ENCODE measurements at places on chromosomes 16 and 17.

- DNase-seq, result no peak
These were observed 11.8 kb downstream of the SYT17 start for GRCh38 chr16:19179546-19180490.

- DNase-seq, result no peak
These were observed 8.0 kb upstream of the SLC12A3 start for GRCh38 chr16:56856876-56857447.

- DNase-seq, result no peak
These were observed 33.8 kb upstream of the CMIP start for GRCh38 chr16:81410643-81411293.

DNA sequence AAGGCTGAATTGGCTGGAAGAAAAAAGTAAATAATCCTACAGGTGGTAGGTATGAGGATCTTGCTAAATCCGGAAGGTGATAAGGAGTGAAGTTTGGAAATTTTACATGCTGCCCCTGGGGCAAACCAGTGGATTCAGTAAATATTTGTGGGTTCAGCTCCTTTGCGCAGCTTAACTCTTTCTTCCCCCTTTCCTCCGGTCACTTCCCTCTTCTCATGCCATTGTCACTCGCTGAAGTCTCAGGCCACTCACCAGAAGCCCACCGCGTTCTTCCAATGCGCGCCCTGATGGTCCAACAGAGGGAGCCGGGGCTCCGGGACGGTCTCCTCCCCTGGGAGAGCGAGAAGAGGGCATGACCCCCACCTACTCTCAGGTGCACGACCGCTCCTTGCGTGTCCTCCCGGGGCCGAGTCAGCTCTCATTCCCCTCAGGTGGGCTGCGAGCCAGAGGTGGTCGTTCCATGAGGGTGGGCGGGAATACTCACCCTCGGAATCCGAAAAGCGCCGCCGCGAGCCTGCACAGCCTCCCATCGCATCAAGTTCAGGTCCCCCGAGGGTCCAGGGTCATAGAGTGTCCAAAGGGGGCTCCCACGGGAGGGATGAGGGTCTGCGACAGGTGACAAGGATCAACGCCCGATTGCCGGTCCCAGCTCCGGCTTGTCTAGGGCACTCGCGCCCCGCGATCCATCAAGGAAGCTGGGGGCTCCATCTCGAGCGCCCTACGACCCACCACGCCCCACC lies 474 bp downstream of the CLN3 start:
- DNase-seq, result peak; percentile 46

DNA sequence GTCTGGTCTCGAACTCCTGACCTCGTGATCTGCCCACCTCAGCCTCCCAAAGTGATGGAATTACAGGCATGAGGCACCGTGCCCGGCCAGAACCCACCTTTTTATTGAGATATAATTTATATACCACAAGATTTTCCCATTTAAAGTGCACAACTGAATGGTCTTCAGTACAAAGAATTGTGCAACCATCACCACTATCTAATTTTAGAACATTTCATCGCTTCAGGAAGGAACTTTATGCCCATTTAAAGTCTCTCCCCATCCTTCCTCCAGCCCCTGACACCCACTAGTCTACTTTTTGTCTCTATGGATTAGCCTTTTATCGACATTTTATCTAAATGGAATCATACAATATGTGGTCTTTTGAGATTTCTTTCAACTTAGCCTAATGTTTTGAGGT lies 25.4 kb upstream of the HELZ start:
- DNase-seq, result no peak

- DNase-seq, result no peak
These were observed 222.9 kb downstream of the PRKCA start for GRCh38 chr17:66525338-66525737.

DNA sequence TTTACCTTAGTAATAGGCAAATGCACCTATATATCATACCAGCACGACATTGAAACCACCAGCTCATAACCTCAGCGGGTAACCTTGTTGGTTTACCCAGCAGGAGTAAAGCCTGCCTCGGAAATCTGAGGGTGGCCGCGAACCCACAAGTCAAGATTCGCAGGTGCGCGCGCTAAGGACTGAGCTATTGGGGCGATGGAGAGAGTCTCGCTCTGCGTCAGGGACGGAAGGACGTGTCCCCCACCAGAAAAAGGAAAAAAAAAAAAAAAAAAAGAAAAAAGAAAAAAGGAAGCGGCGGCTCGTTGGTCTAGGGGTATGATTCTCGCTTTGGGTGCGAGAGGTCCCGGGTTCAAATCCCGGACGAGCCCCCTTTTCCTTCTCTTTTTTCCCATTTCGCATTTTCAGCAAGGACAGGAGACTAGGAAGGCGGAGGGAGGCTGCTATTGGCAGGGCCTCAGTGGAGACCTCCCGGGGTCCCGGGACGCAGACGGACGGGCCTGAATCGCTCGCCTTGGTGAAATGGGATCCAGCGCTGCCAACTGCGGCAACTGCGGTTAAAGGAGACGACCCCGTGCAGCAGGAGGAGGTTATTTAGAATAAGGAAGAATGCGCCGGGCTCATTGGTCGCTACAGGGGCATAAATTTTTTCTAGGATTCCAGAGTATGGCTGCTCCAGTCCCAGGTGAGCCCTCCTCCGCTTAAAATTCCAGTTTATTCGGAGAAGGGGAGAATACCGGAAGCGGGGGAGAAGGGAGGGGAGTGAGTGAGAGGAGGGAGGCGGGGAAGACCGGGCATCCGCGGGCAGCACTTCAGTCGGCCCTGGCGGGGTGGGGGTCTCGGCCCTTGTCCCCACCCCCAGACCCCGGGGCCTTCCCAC lies at the start of gene OR1F1:
Gene OR1F1 (plus strand): TSS at position 407 of the 877 bp plus-strand sequence.
- peak; percentile 64 for DNase-seq

DNA sequence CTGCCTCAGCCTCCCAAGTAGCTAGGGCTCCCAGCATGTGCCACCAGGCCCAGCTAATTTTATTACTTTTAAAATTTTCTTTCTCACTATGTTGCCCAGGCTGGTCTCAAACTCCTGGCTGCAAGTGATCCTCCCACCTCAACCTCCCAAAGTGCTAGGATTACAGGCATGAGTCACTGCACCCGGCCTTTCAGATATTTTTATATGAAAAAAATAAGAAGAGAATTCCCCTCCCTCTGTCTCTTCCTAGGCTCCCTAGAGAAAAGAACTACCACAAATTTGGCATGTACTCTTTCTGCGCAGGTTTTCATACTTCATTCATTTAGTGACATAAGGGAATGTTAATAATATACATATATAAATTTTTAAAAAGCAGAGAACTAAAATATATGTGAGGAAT lies 21.7 kb upstream of the SMURF2 start:
- no peak for DNase-seq

DNA sequence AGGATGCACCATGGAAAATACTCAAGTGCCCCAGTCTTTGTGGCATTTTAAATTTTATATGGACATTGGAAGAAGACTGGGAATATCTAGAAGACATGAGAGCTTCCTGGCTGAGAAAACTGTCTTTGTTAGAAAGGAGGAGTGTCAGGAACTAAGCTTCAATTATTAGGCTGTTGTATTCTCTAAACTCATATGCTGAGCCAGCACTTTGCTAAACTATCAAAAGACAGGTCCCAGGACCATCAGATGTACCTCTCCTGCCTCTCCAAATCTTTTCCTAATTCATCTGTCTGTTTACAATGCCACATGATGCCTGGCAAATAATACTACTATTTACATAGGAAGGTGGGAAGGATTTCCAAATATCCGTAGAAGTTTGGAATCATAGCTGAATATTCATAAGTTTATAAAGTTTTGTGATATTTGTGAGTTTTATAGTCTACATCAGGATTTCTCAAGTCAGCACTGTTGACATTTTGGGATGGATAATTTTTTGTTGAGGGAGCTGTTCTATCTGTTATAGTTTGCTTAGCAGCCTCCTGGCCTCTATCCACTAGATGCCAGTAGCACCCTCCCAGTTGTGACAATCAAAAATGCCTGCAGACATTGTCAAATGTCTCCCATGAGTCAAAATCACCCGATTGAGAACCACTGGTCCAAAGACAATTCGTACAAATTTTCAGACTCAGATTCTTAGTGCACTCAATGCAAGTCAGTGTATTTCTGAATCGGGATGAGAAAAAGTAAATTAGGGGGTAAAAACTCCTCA lies 61.2 kb upstream of the NETO2 start:
- no peak for DNase-seq

DNA sequence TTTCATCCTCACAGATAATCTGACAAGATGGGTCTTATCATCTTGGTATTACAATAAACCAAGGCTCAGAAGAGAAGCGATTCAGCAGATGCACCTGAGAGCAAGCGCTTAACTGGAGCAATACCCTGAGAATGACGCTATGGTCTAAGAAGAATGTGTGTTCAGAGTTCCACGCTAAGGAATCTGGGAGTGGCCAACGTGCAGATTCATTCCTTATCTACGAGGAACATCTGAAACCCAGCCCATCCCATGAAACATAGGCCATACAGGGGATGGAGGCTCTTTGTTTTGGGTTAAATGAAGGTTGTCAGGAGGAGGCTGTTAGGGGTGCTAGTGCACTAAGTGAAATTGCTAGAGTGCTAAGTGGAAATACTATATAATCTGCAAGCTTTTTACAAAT lies 28.5 kb upstream of the KDM8 start:
- DNase-seq, result no peak

DNA sequence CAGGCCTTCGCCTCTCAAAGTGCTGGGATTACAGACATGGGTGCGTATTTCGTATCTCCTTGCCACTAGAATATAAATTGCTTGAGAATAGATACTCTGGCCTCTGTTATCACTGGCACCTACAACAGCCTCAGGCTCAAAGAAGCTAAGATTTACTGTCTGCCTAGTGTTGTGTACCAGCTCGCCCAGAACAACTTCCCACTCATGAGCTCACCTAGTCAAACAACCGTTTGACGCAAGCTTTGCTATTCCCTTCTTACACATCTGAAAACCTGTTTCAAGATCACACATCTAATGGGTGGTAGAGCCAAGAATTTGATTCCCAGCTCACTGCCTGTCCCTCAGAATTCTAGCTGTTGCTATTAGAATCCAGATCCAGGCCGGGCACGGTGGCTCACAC lies 24.4 kb downstream of the MIS12 start:
- DNase-seq, result no peak

GRCh38 chr17:76789235-76789788 lies 51.4 kb downstream of the MFSD11 start:
- DNase-seq, result no peak

GRCh38 chr16:20359997-20360396 lies 7.5 kb upstream of the UMOD start:
- no peak for DNase-seq

GRCh38 chr17:83175119-83175821 lies 95.9 kb downstream of the METRNL start:
- no peak for DNase-seq

DNA sequence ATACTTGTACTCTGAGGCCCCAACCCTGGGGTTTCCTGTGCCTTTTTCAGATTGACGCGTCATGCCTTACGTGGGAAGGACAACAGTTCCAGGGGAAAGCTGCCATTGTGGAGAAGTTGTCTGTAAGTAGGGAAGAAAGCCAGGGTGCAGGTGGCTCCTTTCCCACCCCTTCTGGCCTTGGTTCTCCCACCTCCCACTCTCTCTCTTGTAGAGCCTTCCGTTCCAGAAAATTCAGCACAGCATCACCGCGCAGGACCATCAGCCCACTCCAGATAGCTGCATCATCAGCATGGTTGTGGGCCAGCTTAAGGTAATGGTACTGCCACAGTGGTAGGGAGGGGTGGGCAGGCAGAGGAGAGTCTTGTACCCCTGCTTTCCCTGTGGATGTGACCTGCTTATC lies 4.6 kb upstream of the EDC4 start:
- no peak for DNase-seq

GRCh38 chr16:84045818-84046470 lies 3.3 kb upstream of the SLC38A8 start:
- no peak for DNase-seq

- DNase-seq, result no peak
These were observed 80.1 kb downstream of the PMP22 start for GRCh38 chr17:15184872-15185624.

DNA sequence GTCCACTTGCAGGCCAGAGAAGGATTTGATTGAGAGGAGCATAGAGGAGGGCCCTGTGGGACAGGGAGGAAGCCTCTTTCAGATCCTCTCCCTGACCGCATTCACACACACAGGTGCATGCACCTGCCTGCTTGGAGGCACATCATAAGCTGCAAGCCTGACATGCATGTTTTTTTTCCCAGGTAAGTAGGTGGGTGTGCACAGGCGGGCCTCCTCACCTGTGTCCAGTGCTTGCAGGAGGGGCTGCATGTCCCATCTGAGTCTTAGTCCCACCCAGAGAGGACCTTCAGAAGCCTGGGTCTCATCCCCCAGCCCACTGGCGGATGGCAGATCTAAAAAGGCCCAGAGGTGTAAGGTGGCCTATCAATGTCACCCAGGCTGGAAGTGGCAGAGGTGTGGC lies 130.8 kb downstream of the TMEM132E start:
- DNase-seq, result no peak

- DNase-seq, result no peak
These were observed 608.9 kb upstream of the SALL1 start for GRCh38 chr16:51759999-51760398.

DNA sequence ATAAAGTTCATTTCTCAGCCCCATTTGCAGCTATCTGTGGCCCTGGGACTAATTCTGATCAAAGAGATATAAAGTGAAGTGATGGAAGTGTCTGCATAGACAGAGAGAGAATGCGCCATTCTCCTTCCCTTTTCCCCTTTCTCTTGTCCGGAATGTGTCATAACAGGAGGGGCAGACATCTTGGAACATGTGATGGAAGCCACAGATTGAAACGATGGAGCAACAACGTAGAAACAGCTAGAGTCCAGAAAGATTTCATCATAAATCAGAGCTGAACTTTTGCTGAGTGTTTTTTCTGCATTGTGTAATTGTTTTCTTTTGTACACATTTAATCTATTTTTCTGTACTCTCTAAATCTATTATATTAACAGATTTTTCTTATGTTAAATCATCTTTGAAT lies 11.3 kb downstream of the ASGR1 start:
- DNase-seq, result no peak

- DNase-seq, result no peak
These were observed 2.0 kb downstream of the GPT2 start for GRCh38 chr16:46885960-46886763.

DNA sequence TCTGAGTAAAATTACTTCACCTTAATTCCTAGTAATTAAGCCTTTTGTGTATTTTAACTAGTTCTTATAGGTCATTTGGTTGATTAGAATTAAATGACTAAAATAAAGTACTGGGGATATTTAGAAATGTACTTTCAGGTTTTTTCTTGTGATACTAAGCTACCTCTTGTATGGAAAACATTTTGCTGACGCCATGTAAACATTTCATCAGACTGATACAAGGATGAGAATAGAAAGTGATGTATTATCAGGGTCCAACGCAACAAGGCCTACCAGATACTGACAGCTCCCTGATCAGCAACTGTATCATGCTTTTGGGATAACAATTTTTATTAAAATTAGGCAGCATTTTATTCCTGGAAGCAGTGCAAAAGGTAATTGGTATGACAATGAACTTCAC lies 1.7 kb downstream of the SMARCE1 start:
- no peak for DNase-seq

GRCh38 chr16:88325976-88326375 lies 56.8 kb upstream of the ZNF469 start:
- DNase-seq, result no peak

GRCh38 chr17:49439673-49440571 lies 25.2 kb upstream of the PHB1 start:
- no peak for DNase-seq

- no peak for DNase-seq
These were observed 325.9 kb downstream of the SEC14L1 start for GRCh38 chr17:77466596-77467223.

GRCh38 chr17:73261952-73262675 lies 434 bp upstream of the CPSF4L start:
- DNase-seq, result no peak

Data from SW 1271 (cell line).